ENCODE measurements at places on chromosomes 2 and 18.

DNA sequence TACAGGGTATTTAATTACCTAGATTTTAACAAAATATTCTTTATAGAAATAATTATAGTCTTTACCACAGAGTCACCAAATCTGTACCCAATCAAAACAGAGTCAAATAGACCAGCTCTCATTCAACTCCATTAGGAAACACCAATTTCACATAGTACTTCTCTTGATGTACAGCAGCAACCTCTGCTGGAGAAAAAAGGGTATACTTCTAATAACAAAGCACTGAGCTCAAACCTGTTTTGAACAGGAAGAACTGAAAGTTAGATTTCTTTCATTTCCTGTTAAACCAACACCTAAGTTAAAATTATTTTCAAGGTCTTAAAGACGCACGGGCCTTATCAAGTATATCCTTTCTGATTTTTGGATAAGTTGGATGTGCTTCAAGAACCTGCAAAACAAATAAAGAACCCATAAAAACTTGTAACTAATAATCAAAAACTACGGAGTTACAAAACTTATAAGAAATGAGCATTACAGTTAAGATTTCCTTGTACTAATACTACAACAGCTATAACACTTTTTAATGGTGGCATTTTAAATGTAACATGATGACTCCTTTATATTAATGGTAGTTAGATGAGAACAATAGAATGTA lies 79.0 kb downstream of the TTC21B start:
- peak; percentile 65 for DNase-seq

GRCh38 chr2:29052807-29053206 lies 21.5 kb downstream of the PCARE start:
- no peak for DNase-seq

GRCh38 chr2:25405611-25406295 lies 64.0 kb upstream of the DNMT3A start:
- no peak for DNase-seq

GRCh38 chr2:43819491-43820163 lies 19.0 kb downstream of the ABCG5 start:
- DNase-seq = no peak

DNA sequence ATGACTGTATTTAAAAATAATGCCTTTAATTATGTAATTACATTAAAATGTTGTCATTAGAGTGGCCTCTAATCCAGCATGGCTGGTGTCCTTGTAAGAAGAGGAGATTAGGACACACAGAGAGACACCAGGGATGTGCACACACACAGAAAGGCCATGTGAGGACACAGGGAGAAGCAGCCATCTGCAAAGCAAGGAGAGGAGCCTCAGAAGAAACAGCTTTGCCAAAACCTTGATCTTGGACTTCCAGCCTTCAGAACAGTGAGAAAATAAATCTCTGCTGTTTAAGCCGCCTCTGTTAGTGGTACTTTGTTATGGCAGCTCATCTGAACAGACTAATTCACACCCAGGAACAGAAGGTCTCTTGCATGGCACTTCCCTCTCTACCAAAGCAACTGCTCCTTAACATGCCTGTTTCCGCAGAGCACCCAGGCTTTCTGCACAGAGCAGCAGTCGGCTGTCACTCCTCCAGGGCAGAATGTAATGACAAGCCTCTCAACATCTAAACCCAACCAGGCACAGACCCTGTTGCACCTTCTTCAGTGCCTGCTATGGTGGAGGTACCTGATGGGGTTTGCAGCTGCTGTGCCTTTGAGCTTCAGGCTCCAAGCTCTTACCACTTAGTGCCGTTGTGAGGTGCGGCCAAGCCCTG lies 377.7 kb downstream of the TDRD15 start:
- no peak for DNase-seq

- DNase-seq = no peak
Measured at GRCh38 chr2:8426550-8426949, 255.3 kb upstream of the ID2 start.

DNA sequence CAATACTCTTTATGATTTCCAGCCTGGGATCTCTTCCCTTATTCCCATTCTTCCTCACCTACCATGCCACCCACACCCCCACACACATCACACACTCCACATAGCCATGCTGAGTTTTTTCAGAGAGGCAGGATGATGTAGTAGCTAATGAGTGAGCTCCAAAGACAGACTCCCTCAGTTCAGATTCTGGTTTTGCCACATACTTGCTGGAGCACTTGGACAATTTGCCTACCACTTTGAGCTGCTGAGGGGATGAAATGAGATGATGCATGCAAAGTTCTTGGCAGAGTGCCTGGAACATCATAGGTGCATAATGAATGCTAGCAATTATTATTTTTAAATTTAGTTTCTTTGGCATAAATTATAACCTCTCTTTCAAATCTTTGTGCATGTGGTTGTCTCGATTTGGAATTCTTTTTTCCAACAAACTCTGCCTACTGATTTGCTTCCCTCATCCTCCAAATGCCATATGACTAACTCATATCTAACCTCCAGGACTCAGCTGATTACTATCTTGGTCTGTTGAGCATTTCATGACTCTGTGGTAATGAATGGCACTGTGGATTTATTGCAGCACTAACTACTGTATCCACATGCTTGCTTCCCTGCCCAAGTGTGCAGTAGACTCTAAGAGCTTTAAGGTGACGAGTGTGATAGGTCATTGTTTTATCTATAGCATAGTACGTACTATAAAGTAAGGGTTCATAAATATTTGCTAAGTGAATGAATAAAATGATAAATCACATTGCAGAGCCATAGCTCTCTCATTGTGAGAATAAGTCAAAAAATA lies 99.1 kb downstream of the TACR1 start:
- no peak for DNase-seq

- no peak for DNase-seq
Measured at GRCh38 chr2:218003281-218003944, 618 bp upstream of the TNS1 start.

- no peak for DNase-seq
Measured at GRCh38 chr2:238382381-238382781, 44.3 kb upstream of the ASB1 start.

DNA sequence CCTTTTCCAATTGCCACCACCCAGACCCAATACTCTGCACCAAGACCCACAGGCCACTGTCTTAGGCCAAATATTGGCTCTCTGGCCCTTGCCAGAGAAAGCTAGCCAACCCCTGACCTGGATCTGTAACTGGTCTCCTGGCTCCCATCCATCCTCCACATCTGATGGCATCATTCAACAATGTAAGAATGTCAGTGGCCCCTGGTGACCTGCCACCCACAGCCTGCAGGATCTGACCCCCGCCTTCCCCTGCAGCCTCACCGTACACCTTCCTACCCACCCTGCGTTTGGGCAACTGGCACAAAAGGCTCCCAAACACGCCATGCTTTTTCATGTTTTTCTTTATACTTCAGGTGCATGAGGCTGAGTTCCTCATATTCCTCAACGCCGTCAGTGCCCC lies 60.0 kb upstream of the ASAP2 start:
- no peak for DNase-seq

GRCh38 chr18:40608226-40608625 lies 1346.8 kb upstream of the PIK3C3 start:
- DNase-seq = no peak

DNA sequence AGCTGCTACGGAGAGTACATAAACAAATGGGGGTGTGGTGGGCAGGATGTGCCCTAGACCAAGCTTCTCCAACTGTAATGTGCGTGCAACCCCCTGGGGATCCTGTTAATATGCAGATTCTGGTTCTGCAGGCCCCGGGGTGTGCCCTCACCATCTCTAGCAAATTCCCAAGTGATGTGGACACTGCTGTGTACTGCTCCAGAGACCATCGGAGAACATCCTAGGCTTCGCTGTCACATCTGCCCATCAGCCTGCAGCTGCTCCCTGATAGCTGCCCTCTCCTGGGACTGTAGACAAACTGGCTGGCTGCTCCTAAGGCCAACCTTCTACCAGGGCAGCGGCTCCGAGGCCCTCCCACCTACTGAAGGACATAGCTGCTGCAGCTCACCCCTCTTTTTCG lies 3.2 kb downstream of the HS1BP3 start:
- no peak for DNase-seq

- DNase-seq = no peak
Measured at GRCh38 chr2:68789603-68790002, 55.0 kb downstream of the ARHGAP25 start.

GRCh38 chr2:15762449-15762848 lies 170.8 kb downstream of the DDX1 start:
- no peak for DNase-seq

DNA sequence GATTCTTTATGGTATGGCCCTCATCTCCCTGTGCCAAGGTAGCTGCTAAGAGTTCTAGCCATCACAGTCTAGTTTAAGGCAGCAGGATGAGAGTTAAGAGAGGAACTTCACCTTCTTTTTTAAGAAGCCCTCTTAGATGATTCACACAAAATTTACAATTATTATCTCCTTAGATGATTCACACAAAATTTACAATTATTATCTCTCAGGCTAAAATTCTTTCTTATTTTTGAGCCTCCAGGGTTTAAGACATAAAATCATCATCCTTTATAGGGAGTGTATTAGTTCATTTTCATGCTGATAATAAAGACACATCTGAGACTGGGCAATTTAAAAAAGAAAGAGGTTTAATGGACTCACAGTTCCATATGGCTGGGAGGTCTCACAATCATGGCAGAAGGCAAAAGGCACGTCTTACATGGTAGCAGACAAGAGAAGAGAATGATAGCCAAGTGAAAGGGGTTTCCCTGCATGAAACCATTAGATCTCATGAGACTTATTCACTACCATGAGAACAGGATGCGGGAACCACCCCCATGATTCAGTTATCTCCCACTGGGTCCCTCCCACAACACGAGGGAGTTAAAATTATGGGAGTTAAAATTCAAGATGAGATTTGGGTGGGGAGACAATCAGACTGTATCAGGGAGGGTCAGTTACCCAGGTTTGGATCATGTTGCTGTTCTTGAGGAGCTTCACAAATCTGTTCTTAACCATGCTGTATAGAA lies 133.0 kb upstream of the MYO3B start:
- no peak for DNase-seq

DNA sequence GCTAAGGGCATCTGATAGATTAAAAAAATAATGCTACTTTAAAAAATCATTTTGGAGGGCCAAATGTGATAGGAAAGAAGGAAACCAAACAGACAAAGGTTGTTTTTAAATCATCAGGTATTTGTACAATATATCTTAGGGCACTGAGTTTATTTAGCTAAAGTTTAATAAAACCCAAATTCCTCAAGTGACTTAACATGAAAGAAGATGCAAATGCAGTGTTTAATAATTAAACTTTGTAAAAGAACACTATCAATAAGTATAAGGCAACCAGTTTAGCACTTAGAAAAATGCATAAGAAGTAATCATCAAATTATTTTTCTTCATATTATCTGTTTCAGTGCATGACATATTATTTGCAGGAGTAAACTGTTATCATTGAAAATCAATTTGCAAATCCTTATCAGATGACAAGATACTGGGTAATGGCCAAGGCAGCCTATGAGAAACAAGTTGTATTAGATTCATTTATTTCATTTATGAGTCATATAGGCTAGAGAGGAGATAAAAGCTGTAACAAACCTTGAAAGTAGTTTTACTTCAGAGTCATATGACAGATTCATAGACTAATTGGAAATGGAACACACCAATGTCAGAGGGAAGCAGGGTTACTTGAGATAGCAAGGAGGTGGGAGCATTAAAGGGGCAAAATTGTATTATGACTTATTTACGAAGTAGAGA lies 165.5 kb downstream of the GCA start:
- DNase-seq = no peak

GRCh38 chr2:17793296-17793695 lies 23.0 kb upstream of the MSGN1 start:
- no peak for DNase-seq

- DNase-seq = no peak
Measured at GRCh38 chr2:85933753-85934594, 45.2 kb upstream of the ST3GAL5 start.

GRCh38 chr18:64271246-64271645 lies 122.4 kb upstream of the LINC00305 start:
- DNase-seq = no peak

DNA sequence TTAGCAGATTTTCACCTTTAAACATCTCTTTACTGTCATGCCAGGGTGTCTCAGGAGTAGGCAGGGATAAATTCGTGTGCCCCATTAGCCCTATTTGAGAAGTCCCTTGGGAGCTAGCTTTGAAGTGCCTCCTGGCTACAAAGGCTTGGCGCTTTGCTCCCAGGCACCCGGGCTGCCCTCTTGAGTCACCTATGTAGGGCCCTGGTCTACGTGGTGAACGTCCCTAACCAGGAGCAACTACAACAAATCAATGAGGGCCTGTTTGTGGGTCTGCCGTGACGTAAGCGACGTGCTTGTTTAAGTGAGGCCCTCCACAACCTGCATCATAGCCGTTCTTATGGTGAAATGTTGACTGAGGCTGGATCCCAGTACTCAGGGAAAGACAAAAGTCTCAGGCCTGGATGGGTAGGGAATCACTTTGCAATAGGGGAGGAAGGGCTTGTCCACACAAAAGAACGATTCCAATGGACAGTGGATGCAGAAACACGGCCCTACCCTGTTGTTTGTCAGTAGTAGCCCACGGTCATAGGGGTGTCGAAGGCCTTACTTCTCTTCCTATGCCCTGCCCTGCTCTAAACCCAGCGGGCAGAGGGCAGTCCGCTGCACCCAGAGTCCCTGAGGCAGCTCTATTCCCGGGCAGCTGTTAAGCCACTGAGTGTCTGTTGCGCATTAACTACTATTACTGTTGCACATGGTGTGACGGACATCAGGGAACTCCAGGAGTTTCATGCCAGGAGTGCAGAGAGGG lies 93.9 kb downstream of the INHBB start:
- no peak for DNase-seq

- no peak for DNase-seq
Measured at GRCh38 chr2:240405684-240406313, 29.7 kb upstream of the GPC1 start.

GRCh38 chr2:146701183-146701582 lies 1143.6 kb upstream of the ACVR2A start:
- DNase-seq = no peak

- DNase-seq = no peak
Measured at GRCh38 chr2:200026332-200027230, 71.2 kb downstream of the MAIP1 start.

- no peak for DNase-seq
Measured at GRCh38 chr18:12598181-12598930, 59.6 kb downstream of the SPIRE1 start.

DNA sequence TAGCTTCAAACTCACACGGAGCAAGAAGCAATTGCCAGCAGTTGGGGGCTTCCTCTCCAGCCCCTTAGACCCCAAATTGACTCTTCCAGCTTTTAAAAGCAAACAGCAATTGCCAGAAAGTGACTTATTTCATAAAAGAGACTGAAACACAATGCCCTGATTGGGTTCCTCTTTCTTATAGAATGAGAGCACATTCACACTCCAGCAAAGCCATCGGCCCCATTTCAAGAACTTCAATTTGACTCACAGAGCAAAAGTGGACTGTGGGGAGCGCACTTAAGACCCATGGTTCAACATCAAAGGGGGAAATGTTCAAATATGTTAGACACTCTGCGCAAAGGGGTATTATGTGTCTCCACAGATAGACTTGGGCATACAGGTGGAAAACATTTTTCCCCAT lies 484.7 kb downstream of the BCL11A start:
- DNase-seq = no peak

Measured in CD4-positive, alpha-beta T cell treated with Interleukin-2 at 100 ng/mL for 4 hours (primary cell).